Germinal center (tissue), 1 donor: ENCODE measurements at places on chromosomes 7 and 10.

- DNase-seq, result no peak
These were observed 29.4 kb downstream of the LSMEM1 start for GRCh38 chr7:112510001-112510742.

GRCh38 chr10:122191936-122192541, 79.1 kb upstream of the BTBD16 start:
- DNase-seq, result no peak

DNA sequence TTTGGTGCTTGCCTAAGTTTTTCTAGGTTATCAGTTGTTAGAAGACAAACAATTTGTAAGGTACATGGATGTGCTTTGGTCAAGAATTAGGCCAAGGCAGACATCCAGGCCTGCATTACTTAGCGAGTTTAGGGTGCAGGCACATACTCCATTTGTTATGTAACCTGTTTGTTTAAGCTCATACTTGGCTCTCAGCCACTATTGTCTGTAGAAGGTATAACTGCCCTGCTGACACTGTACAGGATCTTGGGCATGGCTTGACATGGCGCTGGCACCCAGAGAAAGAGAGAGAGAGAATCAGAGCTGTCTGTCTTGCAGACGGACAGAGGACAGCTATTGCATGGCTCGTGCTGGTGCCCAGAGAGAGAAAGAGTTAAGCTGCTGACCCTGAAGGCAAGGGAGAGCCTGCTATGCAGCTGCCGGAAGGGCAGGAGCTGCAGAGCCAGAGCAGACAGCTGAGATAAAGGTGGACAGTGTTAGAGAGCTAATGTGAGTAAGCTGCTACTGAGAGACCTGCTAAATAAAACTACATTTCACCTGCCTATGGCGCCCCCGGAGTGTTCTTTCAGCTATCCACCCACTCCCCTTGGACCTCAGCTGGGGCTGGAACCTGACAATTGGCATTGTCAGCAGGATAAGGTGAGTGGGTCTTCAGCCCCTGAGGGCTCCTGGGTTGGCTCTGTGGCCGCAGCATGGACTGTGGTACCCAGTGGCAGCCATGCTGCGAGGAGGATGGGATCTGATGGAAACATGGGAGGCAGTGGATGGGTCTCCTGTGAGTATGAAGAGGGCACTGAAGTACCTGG, 120.9 kb upstream of the TMEM106B start:
- no peak for DNase-seq

DNA sequence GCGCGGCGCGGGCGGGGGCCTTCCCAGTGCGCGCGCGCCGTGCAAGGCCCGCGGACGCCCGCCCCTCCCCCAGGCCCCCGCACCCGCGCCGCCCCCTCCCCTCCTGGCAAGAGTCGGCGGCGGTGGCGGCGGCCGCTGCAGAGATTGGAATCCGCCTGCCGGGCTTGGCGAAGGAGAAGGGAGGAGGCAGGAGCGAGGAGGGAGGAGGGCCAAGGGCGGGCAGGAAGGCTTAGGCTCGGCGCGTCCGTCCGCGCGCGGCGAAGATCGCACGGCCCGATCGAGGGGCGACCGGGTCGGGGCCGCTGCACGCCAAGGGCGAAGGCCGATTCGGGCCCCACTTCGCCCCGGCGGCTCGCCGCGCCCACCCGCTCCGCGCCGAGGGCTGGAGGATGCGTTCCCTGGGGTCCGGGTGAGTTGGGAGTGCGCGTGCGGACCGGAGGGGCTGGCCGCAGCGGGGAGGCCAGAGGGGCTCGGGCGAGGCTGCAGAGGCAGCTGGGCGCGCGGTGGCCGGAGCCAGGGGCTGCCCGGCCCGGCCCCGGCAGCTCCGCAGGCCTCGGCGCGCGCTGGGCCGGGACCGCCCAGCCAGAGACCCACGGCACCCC, at the start of gene BMPR1A:
BMPR1A (plus strand) TSS at position 109 of the 602 bp plus-strand sequence. CDS start 119,400 bp downstream, outside the sequence.
- no peak for DNase-seq

GRCh38 chr10:109866168-109866994, 56.9 kb downstream of the XPNPEP1 start:
- no peak for DNase-seq
